Activated CD4-positive, alpha-beta T cell treated with anti-CD3 and anti-CD28 coated beads, Interleukin-2, amount 50 U/mL, for 4 hours (primary cell): ENCODE measurements at places on chromosomes 2 and 18.

GRCh38 chr2:45697190-45697589, 45.7 kb downstream of the PRKCE start:
- DNase-seq: no peak

DNA sequence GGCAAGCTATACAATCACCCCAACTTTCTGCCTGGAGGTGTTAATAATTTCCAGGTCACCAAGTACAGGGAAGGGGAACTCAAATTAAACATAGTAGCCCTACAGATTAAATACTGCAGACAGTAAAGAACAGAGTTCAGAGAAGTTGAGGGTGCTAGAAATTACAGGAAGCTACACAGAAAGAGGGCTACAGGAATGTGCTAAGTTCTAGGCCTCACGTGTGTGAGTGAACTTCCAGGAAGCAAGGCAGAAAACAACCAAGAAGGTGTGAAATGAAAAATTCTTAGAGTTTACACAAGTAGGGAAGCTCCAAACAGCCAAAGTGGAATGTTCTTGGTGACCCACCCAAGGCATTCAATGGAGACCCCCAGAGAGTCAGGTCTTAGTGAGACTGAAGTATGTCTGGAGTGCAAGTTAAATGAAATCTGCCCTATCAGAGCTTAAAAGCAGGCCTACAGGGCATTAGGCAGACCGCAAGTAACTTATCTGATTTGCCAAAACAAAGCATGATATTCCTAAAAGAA, 58.1 kb upstream of the RNU4ATAC start:
- no peak for DNase-seq

- no peak for DNase-seq
These were observed 17.3 kb downstream of the PIK3C3 start for GRCh38 chr18:41972067-41972925.

GRCh38 chr2:239103125-239104098, 255.5 kb downstream of the TWIST2 start:
- no peak for DNase-seq

GRCh38 chr2:127652786-127653357, 6.9 kb downstream of the GPR17 start:
- no peak for DNase-seq

- DNase-seq: no peak
These were observed 4.1 kb downstream of the PDCD1 start for GRCh38 chr2:241854342-241855244.

GRCh38 chr2:152814475-152815030, 96.1 kb downstream of the ARL6IP6 start:
- no peak for DNase-seq

DNA sequence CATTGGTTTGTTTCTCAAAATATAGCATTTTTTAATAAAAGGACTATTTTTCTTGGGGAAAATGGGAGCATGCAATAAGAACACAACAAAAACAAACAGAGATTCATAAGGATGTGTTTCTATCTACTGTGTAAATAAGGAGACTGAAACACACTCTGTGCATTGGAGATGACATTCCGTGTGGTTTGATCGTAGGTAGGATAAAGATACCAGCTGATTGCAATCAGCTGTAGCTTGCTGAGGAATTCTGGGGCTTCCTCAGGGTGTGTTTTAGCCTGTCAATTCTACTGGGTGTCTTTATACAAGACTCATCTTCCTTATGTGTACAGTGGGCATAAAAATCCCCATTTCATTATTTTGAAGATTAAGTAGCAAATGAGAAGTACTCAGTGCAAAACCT, 591.6 kb downstream of the DSC3 start:
- DNase-seq: no peak

DNA sequence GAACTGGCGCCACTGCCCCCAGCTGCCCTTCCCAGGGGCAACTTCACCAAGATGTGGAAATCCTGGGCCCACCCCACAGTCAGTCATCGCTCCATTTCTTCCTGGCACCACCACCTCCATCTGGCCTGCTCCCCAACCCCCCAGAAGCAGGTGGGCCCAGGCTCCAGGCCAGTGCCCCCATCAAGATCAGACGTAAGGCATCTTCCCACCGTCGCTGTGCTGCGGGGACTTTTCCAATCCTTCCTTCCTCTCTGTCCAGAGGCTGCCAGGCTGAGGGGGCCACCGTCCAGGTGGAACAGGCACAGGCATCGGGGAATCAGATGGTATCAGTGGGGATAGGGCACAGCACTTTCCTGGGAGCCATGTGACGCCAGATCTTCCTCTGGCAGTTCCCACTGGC, 8.1 kb downstream of the PRLH start:
- DNase-seq: no peak

GRCh38 chr2:226531061-226531810, 268.4 kb downstream of the IRS1 start:
- no peak for DNase-seq

GRCh38 chr18:27135504-27136207, 49.5 kb downstream of the CHST9 start:
- DNase-seq: no peak

DNA sequence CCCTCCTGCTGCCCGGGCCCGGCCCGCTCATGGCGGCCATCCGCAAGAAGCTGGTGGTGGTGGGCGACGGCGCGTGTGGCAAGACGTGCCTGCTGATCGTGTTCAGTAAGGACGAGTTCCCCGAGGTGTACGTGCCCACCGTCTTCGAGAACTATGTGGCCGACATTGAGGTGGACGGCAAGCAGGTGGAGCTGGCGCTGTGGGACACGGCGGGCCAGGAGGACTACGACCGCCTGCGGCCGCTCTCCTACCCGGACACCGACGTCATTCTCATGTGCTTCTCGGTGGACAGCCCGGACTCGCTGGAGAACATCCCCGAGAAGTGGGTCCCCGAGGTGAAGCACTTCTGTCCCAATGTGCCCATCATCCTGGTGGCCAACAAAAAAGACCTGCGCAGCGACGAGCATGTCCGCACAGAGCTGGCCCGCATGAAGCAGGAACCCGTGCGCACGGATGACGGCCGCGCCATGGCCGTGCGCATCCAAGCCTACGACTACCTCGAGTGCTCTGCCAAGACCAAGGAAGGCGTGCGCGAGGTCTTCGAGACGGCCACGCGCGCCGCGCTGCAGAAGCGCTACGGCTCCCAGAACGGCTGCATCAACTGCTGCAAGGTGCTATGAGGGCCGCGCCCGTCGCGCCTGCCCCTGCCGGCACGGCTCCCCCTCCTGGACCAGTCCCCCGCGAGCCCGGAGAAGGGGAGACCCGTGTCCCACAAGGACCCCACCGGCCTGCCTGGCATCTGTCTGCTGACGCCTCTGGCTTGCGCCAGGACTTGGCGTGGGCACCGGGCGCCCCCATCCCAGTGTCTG, 767 bp downstream of the RHOB start:
- DNase-seq: no peak

GRCh38 chr2:45166229-45166890, 157.1 kb upstream of the SIX2 start:
- no peak for DNase-seq

- no peak for DNase-seq
These were observed 45.2 kb downstream of the SH3RF3 start for GRCh38 chr2:109174214-109174613.

- DNase-seq: no peak
These were observed 1.2 kb downstream of the ATG9A start for GRCh38 chr2:219228041-219228910.

- no peak for DNase-seq
These were observed 310.6 kb downstream of the CELF4 start for GRCh38 chr18:37254973-37255372.

DNA sequence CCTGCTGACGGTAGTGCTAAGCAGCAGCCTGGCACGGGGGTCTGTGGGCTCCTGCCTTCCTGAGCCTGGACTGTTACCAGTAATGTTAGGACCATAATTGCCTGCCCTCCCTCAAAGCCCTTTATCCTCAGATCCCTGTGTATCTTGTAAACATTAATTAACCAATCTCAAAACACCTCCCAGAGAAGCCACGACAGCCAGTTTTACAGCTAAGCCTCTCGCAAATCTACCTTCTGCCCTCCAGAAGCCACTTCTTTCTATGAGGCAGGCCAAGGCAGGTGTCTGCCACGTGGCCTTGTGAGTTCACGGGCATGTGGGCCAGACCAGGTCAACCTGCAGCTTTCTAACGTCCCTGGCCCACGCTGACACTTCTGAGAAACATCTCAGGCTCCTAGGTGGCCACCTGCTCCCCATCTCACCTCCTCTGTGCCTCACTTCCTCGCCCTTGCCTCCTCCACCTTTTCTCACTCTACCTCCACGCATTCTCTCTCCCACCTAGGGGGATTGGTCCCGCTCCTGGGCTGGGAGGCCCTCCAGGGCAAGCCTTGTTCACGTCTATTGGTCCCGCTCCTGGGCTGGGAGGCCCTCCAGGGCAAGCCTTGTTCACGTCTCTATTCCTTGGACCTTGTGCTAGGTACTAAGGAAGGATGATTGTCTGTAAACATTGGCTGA, 64.3 kb downstream of the EDAR start:
- DNase-seq: no peak

- DNase-seq: no peak
These were observed 105.1 kb upstream of the STON1 start for GRCh38 chr2:48424866-48425265.

- DNase-seq: no peak
These were observed 38.3 kb downstream of the SFXN5 start for GRCh38 chr2:73033142-73033765.

GRCh38 chr2:108449410-108450130, 564 bp downstream of the GCC2 start:
- peak; percentile 6 for DNase-seq

DNA sequence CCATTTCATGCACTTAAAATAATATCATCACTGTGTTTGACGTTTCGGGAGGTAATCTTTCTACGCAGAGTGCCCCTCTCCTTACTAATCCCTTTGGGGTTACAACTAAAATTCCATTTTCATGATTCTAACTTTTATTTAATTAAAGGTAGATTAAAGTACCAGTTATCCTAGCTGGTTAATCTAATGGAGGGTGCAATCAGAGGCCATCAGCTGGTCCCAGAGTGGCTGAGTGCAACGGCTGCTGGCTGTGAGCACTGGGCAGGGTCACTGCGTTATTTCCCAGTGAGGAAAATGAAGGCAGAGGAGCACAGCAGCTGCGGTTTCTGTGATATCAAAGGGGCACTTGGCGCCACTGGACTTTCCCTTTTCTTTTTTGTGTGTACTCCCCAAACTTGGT, 12.1 kb downstream of the SCYGR4 start:
- DNase-seq: no peak

GRCh38 chr2:85666435-85667316, 1.3 kb downstream of the SFTPB start:
- no peak for DNase-seq

DNA sequence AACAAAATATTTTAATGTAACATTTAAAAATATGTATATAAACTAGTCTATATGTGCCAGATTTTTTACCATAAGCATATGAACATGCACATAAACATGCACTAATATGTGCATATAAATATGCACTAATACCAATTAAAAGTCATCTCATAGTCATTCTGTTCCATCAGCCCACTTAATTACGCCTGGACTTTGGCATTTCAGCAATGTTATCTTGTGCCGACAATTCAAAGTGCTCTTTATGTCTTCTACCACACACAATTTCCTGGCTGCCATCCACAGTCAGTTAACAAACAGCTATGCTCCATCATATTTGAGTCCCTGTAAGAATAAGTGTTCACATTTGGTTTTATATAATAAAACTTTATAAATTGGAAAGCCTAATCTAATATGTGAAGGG, 92.6 kb upstream of the TSPYL6 start:
- no peak for DNase-seq

- DNase-seq: no peak
These were observed 5.7 kb downstream of the ITGB6 start for GRCh38 chr2:160194351-160194750.

DNA sequence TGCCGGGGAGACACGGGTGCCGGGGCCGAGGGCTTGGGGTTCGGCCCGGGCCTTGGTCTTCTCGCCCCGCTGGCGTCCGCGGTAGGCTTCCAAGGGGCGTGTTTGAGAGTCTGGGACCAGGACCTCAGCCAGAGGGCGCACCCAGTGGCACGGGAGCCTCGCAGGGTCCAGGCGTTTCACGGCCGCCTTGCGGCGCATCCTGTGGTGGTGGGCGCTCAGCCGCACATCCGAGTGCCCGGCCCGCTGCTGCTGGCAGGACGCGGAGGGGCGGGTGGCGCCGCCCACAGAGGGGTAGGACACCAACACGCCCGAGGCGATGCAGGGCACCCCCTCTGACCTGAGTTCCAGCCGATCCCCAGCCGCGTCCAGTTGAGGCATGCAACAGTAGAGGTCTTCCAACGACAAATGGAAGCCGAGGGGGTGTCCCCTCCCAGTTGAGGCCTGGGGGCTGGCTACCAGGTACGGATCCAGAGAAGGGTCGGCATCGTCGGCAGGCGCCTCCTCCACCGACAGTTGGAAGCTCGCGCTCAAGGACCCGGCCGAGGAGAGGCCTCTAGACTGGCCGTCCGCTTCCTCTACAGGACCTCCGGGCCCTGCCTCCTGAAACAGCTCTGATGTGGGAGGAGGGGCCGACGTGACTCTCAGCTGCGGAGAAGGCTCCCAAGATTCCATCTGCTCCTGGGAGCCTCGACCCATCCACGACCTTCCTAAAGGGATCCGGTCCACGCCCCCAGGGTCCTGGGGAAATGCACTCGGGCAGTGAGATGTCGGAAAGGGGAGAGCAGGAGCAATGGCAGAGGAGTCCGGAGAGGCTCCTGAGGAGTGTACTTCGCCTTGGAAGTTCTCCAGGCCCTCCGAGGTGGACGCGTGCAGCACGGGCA, 6.3 kb downstream of the C2orf81 start:
- no peak for DNase-seq

DNA sequence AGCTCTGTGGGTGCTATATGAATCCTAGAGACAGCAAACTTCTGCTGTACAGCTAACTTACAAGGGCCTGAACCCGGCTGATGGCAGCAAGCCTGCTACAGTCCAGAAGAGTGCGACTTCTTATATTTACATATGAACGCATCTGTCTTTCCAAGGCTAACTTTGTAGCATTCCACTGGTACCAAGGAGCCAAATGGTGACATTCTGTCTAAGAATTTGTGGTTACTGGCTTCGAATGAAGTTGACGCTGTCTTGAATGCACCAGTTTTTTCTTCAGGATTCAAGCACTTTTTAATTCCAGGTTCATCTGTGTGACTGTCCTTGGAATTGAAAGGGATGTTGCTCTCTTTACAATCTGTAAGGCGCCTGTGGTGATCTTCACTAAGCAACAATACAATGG, 42.4 kb downstream of the THUMPD2 start:
- DNase-seq: no peak
